Amniotic stem cell (primary cell): ENCODE measurements at places on chromosomes 2 and 18.

DNA sequence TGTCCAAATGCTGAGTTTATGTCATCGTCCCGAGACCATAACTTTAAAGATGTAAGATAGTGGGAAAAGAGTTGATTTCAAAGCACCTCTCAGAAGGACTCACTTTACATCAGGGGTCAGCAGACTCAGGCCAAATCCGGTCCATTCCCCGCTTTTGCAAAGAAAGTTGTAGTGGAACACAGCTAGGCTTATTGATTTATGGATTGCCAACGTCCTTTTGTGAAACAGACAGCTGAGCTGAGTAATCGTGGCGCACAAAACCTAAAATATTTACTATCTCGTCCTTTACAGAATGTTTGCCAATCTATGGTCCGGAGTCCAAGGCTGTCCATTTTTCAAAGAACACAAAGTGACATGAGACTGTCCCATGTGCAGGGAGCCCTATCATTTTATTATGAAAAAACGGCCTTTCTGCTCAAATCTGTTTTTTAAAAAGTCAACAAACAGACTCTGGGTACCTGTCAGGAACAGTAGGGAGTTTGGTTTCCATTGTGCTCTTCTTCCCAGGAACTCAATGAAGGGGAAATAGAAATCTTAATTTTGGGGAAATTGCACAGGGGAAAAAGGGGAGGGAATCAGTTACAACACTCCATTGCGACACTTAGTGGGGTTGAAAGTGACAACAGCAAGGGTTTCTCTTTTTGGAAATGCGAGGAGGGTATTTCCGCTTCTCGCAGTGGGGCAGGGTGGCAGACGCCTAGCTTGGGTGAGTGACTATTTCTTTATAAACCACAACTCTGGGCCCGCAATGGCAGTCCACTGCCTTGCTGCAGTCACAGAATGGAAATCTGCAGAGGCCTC is at the start of gene IL1RN:
IL1RN (plus strand) TSS at position 754 of the 801 bp plus-strand sequence; CDS start at position 781, 27 bp downstream.
- DNase-seq: no peak

GRCh38 chr2:63218800-63219526 is 168.3 kb downstream of the OTX1 start:
- DNase-seq: no peak

DNA sequence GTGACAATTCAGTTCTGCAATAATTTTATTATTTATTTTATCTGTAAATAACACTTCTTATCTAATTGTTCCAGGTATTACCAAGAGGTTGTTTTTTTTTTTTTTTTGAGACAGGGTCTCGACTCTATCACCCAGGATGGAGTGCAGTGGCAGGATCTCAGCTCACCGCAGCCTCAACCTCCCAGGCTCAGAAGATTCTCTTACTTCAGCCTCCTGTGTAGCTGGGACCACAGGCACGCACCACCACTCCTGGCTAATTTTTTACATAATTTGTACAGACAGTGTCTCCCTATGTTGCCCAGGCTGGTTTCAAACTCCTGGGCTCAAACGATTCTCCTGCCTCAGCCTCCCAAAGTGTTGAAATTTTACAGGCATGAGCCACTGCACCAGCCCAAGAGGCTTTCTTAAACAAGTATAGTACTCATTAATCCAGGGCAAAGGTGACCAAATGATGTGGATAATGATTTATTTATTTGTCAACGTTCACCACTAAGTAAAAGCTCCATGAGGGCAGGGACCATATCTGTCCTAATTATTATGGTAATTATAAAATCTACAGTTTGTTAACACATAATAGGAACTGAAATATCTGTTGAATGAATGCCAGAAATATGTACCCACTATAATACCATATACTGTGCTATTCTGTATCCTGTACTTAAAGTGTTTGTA is 12.0 kb downstream of the STK17B start:
- DNase-seq: no peak

GRCh38 chr18:463403-463802 is 37.1 kb downstream of the COLEC12 start:
- no peak for DNase-seq

GRCh38 chr2:37561615-37562569 is 109.5 kb downstream of the CDC42EP3 start:
- peak; percentile 69 for DNase-seq

DNA sequence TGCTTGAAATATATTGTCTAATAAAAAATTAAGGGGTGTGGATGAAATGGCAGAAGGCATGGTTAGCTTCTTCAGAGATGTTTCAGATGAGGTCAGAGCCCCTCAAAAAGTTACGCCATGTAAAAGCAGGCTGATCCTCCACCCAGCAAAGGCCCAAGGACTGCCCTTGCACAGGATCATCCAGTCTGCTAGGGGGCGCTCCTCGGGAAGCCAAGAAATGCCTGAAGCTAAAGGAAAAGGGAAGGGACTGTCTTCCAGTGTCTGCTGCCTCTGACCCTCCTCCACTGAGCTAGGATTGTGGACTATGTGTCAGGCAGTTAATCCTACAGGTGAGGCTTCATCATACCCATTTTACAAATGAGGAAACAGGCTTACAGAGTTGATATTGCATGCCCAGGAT is 33.8 kb upstream of the TEX51 start:
- no peak for DNase-seq

GRCh38 chr18:2687390-2688001 is 32.0 kb downstream of the SMCHD1 start:
- DNase-seq: no peak

GRCh38 chr18:4599312-4599711 is 144.2 kb upstream of the DLGAP1 start:
- DNase-seq: no peak

DNA sequence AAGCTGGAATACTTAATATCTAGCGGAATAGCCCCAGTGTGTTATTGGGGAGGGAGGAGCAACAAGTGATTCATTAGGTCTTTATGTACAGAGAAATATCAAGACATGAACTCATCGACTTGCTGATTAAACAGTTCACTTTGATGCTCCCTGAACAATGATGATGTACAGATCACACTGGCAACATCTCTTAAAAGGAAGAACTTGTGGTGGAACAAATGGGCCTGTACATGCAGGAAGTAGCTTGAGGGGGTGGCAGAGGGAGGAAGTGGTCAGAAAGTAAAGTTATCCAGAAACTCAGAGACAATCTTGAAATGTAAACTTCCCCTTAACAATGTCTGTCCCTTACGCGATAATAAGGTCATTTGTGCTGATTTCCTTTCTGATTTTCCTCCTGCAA is 90.5 kb downstream of the NXPH2 start:
- DNase-seq: no peak

GRCh38 chr2:236554629-236555282 is 14.9 kb upstream of the ACKR3 start:
- DNase-seq: no peak

GRCh38 chr2:176763130-176763529 is 449.5 kb upstream of the HNRNPA3 start:
- no peak for DNase-seq
